ENCODE measurements at places on chromosomes 12 and 14.

GRCh38 chr12:31412292-31412801 lies 86.4 kb upstream of the SINHCAF start:
- DNase-seq: no peak

DNA sequence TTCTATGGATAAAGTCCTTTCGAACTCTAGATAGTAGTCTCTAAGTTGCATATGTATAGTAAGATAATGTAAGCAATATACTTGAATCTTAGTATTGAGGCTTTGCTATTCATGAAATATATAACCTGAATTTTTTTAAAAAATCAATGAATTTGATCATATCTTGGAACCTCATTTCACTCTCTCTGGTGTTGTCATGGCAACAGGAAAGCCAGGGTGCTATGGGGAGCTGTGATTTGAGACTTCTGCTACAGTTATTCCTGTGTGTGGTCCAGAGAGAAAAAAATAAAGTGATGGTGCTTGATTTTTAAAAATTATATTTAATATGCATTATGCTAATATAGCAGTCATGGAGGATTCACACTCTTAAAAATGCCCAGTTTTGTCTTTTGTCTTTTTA lies 508.0 kb downstream of the SNAPC1 start:
- no peak for DNase-seq

DNA sequence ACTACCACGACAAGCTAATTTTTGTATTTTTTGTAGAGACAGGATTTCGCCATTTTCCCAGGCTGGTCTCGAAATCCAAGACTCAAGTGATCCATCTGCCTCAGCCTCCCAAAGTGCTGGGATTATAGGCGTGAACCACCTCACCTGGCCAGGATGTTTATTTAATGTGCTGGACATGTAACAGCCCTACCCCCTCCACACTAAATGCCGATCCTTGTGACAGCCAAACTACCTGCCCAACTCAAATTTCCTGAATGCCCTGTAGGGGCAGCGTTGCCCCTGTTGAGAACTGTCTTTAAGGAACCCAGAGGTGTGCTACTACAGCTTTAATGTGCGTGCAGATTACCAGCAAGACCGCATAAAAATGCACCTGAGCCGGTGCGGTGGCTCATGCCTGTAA lies 48.1 kb downstream of the KCNK13 start:
- DNase-seq: no peak

DNA sequence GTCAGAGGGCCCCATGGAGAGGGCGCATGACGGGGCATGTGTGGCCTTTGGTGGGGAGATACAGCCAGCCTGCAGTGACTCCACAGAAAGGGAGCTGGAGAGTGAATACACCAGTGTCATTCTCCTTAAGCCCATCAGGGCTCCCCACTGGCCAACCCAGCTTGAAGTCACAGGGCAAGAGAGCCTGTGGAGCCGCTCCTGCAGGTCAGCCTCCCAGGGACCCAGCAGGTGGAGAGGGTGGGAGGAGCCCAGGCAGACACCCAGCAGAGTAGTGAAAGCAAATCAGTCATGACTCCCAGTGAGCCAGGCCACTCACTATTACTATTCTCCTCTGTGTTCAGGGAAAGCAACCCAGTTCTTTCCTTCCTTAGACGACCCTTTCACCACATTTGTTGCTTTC lies 110.0 kb upstream of the CPM start:
- no peak for DNase-seq

DNA sequence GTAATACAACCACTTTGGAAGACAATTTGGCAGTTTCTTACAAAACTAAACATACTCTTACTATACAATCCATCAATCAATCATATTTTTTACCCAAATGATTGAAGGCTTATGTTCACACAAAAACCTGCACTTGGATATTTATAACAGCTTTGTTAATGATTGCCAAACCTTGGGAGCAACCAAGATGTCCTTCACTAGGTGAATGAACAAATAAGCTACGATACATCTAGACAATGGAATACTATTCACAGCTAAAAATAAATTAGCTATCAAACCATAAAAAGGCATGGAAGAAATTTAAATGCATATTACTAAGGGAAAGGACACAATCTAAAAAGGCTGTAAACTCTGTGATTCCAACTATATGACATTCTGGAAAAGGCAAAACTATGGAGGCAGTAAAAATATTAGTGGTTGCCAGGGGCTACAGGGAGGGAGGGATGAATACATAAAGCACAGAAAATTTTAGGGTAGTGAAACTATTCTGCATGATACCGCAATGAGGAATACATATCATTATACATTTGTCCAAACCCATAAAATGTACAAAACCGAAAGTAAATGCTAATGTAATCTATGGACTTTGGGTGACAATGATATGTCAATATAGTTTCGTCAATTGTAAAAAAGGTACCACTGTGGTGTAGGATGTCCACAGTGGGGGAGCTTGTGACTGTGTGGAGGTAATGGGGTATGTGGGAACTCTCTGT lies 70.5 kb downstream of the GPR65 start:
- no peak for DNase-seq

- no peak for DNase-seq
Observed at GRCh38 chr12:51941011-51941581, 10.4 kb upstream of the ACVR1B start.

- no peak for DNase-seq
Observed at GRCh38 chr12:96948782-96949181, 41.7 kb downstream of the NEDD1 start.

DNA sequence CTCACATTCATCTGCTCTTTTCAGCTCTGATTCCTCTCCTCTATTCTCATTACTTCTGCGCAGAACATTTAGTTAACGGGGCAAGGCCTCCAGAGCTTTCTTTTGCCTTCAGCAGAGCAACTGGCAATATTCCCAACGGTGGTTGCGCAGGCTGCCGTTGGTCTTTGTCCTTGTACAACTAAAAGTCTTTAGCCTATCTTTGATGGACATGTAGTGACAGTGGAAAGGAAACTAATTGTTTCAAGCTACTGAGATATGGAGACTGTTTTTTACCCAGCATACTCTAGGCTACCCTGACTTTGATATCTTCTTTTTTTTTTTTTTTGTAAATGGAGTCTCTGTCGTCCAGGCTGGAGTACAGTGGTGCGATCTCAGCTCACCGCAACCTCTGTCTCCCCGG lies 12.6 kb downstream of the R3HDM2 start:
- DNase-seq: no peak

DNA sequence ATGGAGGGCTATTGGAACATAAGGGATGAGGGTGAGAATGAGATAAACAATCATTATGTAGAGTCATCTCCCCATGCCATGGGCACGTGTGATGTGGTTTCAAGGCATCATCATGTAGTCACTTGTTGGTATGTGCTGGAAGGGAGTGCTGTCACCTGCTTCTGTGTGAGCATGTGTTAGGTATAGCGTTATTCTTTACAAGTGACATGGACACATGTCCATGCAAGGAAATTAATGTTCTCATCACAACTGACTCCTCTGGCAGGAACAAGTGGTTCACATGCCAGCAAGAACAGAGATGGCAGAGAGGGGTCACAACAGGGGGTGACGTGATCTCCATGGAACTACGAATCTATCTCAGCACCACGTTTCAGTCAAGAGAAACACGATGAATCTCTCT lies 815.8 kb downstream of the BCL11B start:
- DNase-seq: no peak

DNA sequence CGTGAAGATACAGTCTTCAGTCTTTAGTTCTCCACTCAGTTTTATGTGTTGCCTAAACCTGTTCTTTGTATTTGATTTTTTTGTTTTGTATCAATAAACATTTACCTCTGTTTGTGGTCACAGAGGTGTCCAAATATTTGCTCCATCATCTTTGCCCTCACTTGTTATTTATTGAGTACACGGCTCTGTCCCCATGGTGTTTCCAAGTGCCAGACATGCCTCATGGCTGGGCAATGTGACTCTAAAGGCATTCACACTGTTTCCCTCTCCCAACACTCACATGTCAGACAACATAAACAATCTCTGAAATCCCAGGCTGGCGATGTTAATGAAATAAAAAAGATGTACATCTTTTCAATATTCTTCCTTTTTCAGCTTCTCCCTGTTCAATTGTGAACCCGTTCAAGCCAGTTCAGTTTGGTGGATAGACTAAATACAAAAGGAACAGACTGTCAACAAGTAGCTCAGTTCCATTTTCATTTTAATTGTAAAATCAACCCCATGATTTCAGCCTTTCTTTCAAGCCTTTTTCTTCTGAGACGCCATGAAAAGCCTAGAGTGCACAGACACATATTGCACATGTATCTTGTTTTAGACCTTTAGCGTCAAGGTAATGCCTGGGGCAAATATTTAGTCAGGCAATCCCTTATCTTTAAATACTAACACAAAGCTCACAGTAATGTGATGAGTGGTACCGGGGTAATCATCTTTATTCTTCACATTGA lies 680.7 kb downstream of the GALC start:
- DNase-seq: no peak

GRCh38 chr14:61535458-61535857 lies 159.9 kb upstream of the HIF1A start:
- DNase-seq: no peak

DNA sequence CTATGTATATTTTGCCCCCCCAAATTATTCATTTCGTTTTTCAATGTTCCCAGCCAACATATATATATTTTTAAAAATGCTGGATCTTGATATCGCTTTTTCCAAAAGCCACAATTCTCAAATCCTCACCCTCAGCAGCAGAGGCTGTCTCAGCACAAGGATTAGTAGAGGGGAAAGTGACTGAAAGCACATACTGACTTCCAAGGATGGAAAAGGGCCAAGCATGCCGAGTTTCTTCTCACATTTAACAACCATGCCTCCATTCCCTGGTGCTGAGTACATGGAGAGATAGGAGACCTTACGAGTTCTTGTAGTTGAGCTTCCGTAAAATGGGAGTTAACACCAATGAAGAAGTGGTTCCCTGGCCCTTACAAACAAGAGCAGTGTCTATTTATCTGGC lies 403.4 kb upstream of the DCN start:
- DNase-seq: no peak

DNA sequence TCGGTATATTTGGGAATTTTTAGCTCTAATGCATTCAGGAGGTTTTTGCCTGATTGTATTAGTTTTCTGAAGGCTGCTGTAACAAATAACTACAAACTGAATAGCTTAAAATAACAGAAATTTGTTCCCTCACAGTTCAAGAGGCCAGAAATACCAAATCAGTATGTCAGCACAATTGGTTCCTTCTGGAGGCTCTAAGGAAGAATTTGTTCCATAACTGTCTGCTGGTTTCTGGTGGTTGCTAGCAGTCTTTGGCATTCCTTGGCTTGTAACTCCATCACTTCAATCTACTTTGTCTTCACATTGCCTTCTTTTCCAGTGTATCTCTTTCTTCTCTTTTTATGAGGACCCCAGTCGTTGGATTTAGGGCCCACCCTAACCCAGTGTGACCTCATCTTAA lies 21.3 kb downstream of the TMTC3 start:
- DNase-seq: no peak

- DNase-seq: no peak
Observed at GRCh38 chr14:51908086-51908485, 47.7 kb downstream of the GNG2 start.

- no peak for DNase-seq
Observed at GRCh38 chr12:124385219-124385969, 90.5 kb downstream of the RFLNA start.

GRCh38 chr14:76196980-76197695 lies 45.4 kb downstream of the GPATCH2L start:
- DNase-seq: no peak

- DNase-seq: no peak
Observed at GRCh38 chr14:105817971-105818711, 291.8 kb downstream of the TMEM121 start.

DNA sequence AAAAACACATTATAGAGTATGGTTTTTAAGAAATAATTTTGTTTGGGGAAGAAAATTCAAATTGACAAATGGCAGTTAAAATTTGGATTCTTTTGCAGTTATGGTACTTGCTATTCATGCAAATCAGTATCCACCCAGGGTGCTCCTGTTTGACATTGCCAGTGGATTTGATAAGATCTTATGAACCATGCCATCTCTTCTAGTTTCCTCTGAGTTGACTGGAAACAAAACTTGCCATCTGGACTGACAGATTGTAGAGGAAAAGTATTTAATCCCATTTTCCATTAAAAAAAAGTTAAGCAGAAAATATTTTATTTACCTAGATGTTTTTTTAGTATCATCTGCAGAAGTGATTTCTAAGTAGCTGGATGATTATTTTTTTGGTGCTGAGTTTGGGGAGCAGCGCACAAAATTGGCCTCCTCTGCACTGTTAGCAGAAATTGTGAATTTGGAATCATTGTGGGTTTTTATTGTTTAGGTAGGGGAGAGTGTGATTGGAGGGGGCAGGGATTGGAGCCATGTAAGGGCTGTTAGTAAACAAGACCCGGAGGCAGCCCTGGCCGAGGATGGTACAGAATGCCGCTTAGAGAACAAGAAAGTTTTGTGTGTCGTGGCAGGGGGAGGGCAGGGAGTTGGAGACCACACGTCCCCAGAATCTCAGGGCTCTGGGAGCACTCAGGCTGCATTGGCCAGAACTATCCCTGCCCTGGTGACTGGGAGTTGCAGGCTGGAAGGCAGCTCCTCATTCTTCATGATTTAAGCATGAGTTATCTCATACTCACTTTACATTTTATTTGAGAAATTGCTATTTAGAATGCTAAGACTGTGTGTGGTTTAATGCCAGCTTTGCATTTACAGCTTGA lies 56.6 kb downstream of the WDR20 start:
- DNase-seq: no peak

GRCh38 chr12:130762319-130762675 lies 46.2 kb upstream of the RIMBP2 start:
- no peak for DNase-seq

GRCh38 chr12:28963554-28963953 lies 185.5 kb upstream of the FAR2 start:
- peak; percentile 2 for DNase-seq

GRCh38 chr12:89320735-89321134 lies 31.6 kb downstream of the DUSP6 start:
- no peak for DNase-seq

- no peak for DNase-seq
Observed at GRCh38 chr14:90293766-90294730, 37.7 kb downstream of the NRDE2 start.

DNA sequence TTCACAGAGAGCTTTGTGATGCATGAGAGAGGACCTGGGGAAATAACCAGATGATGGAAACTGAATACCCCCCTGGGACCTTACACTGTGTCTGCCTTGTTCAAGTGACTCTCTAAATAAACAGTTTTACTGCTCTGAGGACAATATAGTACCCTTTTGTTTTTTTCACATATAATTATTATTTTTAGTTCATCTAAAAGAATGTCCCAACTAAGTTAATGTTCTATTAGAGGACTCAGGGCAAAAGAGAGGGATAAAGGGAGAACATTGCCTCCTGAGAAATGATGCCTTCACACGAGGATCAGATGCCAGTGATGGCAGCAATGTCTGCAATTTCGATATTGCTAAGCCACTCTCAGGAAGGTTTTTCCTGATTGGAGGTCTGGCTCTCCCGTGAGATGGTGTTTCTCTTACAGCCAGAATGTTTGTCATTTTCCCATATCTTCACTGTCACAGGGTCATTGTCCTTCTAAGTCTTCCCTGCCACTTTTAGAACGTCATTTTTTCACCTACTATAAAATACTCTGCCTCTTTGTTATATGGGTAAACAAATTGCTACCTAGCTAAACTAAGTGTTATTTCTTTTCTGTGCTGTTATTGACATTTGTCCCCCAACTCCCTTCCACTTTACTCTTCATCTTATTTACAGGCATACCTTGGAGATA lies 201.6 kb downstream of the RAD51B start:
- no peak for DNase-seq

All from CD4-positive, CD25-positive, alpha-beta regulatory T cell (primary cell).